Non-pigmented ciliary epithelial cell (primary cell): ENCODE measurements at places on chromosomes 3 and 15.
A peak's percentile ranks its signal among the peaks of the same experiment; 100 is the strongest.

DNA sequence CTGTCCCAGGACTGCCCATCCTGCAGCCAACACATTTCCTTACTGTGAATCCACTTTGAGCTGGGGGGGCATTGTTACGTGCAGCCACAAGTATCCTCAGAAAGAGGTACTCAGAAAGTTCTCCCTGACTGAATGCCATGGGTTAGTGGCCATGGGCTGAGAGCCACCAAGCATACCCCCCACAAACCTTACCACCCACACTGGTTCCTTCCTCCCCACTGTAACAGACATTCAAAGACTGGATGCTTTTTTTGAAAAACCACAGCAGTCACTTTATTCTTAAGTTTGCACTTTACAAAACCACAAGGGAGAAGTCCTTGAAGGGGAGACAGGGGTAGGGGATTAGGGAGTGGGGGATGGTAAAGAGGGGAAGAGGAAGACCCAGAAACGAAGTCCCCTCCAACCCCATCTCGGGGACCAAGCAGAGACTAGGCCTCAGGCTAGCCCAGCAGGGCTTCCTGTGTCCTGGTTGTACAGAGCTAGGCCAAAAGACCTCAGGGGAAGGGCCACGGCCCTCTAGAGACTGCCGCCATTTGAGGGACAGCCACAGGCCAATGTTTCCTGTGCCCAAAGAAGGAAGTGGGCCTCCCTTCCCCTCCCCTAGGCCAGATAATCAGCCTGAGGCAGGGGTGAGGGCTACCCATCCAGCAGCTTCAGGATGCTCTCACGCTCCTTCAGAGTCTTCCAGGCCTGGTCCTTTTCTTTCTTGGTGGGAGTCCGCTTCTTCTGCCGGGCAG, 10.1 kb upstream of the CAMK1 start:
- no peak for DNase-seq

GRCh38 chr15:29205186-29205585, 64.4 kb downstream of the NSMCE3 start:
- DNase-seq = no peak

- DNase-seq = no peak
Measured at GRCh38 chr3:44076221-44076829, 165.4 kb upstream of the TOPAZ1 start.

DNA sequence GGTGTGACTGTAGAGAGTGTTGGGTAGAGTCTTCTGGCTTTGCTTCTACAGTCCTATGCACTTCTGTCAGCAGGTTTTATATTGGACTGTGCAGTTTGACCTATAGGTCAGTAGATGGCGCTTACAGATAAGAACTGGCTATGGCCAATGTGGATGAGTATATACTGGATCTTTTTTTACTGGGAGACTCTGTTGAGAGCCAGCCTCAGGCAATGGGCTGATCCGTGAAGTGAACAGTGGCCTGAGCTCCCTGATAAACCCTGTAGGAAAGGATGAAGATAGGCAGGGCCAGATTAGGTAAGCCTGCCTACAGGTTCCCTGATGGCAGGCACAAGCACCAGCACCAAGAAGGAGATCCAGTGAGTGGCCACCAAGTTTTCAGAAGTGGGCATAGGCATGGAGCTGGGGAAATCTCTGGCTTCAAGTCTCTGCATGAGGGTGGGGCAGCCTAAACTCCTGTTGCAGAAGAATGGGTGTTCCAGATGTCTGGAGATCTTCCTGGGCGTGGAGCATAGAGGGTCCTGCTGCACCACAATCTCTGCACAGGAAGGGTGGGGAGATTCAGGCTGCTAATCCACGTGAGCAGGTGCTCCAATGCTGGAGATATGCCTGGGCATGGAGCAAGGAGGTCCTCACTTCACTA, 326.0 kb upstream of the SGO1 start:
- DNase-seq = peak; percentile 46

GRCh38 chr3:57787867-57788623, 31.9 kb downstream of the SLMAP start:
- no peak for DNase-seq

- no peak for DNase-seq
Measured at GRCh38 chr3:21734746-21735145, 16.3 kb downstream of the ZNF385D start.

GRCh38 chr3:180401226-180401625, 200.7 kb upstream of the TTC14 start:
- no peak for DNase-seq

DNA sequence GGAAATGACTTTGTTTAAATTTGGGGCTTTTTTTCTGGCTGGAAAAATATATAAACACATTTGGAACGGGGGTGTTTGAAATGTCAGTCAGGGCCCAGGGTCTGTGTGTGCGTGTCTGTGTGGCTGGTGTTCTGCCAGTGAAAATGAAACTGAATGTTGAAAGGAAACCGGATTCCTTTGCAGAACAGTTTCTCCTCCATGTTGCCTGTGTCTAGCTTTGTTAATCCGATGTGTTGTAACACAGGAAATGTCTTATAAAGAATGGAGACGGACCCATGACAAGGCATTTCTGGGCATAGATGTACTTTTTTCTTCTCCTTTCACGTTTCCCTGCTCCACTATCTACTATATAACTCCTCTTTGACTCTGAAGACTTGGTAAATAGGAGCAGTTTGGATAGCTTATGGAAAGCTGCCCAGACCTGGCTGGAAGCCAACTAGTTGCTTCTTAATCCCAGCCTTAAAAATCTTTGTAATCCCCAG, 2.8 kb downstream of the SQOR start:
- no peak for DNase-seq

GRCh38 chr15:59687836-59688235, 1.3 kb downstream of the BNIP2 start:
- DNase-seq = no peak

DNA sequence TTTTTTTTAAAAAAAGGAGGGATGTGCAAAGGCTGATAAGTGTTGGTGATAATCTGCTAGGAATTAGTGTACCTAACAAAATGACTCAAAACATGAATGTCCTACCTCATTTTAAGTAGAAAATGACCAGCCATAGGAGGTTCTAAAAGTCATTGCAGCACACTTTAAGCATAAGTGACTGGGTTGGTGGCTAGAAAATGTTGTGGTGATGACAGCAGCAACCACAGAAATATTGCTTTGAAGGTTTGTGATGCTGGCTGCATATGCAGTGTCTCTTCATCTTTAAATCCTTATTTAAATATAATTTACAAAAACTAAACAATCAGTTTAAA, 55.2 kb downstream of the CMSS1 start:
- no peak for DNase-seq
